ENCODE measurements at places on chromosomes 6 and 20.

DNA sequence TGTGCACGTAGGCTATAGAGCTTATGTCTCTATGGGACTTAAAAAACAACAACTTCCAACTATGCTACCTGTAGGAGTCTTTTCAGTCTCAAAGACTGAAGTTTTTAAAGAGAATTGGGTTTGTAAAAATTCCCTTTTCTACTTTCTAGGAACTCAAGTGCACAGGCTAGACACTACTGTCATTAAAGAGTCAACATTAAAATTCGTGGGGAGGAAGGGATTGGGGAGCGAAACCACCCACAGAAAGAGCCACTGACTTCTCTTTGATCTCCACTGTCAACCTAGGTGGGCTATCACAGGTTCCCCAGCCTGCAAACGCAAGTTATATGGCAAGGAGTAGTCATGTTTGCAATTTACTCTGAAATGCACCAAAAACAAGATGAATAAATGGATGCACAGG, 37.7 kb downstream of the ADTRP start:
- DNase-seq, result no peak

DNA sequence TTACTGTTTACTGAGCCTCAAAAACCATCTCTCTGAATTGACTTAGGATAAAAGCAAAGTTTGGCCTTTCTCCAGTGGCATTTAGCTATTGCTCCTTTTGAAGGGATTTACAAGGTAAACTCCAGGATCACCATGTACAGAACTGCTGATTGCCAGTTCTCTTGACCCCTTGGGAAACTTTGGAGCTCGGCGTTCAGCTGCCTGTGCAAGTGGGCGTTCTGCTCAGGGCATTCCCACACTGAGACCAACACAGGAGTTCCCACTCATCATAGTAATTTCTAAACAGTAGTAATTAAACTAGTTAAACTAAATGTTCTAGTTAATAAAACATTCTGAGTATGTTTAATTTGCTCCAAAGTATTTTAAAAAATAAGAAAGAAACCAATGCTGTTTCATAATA, 14.9 kb downstream of the KCNQ5 start:
- no peak for DNase-seq

- no peak for DNase-seq
Observed at GRCh38 chr6:17820055-17820454, 113.3 kb upstream of the NUP153 start.

DNA sequence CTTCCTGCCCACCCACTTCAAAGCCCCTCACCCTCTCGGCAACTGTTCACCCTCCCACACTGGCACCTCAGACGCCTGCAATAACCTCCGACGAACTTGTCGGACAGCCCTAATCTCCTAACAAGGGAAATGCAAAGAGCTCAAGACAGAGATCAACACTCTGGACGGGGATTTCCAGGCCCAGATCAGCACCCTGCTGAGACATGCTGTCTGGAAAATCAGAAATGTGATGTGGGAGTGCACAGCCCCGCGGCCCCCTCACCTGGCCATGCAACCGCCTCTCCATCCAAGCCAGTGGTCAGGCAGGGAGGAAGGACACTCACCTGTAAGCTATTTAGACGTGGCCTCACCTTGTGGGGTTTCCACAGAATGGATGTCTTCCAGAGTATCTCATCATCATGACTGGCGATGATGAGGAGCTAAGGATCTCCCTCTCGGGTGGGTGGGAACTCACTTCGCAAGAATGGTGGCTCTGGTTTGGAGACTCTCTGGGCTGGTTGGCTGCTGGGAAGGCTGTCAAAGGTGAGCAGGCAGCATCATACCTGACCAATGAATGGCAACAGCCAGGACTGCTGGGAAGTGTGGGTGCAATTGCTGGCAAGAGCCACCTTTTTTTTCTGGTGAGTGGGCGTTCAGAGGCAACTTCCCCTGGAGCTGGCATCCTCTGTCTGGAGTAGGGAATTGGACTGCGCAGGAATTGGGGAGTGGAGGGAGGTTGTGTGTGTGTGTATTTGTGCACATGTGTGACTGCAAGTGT, 28.1 kb upstream of the ADTRP start:
- no peak for DNase-seq

- no peak for DNase-seq
Observed at GRCh38 chr6:121851056-121851455, 415.6 kb downstream of the GJA1 start.

DNA sequence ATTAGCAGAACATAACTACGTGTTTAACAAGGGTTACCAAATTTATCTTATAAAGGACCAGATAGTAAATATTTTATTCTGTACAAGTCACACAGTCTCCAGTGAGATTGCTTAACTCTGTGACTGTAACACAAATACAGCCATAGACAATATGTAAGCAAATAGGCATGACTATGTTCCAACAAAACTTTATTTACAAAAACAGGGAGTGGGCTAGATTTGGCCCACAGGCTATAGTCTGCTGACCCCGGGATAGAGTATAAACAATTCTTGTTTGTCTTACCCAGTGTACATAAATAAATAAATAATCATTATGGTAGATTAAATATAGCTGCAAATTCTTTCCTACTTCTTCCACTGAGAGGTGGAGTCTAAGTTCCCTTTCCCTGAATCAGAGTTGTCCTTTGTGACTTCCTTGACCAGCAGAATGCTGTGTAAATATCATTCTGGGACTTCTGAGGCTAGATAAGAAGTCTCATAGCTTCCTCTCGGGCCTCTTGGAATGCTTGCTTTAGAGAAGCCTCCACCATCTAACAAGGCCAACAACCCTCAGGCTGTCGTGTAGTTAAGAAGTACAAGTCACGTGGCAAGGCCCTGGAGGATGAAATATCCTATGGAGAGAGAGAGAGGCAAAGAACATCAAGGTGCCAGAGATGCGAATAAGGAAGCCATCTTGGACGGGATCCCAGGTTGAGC, 59.1 kb upstream of the TMEM244 start:
- DNase-seq, result no peak

GRCh38 chr20:60378620-60379019, 420.4 kb downstream of the CDH26 start:
- DNase-seq, result no peak

- DNase-seq, result no peak
Observed at GRCh38 chr6:74610352-74610751, 595.5 kb downstream of the COL12A1 start.
